PC-3 (cell line): ENCODE measurements at places on chromosomes 11 and 22.

- DNase-seq, result no peak
These were observed 52.3 kb downstream of the SLC22A12 start for GRCh38 chr11:64643256-64643881.

GRCh38 chr11:104668797-104669463, 229.3 kb downstream of the CASP12 start:
- peak; percentile 98 for DNase-seq

- DNase-seq, result no peak
These were observed 7.0 kb downstream of the HPS5 start for GRCh38 chr11:18314784-18315523.

DNA sequence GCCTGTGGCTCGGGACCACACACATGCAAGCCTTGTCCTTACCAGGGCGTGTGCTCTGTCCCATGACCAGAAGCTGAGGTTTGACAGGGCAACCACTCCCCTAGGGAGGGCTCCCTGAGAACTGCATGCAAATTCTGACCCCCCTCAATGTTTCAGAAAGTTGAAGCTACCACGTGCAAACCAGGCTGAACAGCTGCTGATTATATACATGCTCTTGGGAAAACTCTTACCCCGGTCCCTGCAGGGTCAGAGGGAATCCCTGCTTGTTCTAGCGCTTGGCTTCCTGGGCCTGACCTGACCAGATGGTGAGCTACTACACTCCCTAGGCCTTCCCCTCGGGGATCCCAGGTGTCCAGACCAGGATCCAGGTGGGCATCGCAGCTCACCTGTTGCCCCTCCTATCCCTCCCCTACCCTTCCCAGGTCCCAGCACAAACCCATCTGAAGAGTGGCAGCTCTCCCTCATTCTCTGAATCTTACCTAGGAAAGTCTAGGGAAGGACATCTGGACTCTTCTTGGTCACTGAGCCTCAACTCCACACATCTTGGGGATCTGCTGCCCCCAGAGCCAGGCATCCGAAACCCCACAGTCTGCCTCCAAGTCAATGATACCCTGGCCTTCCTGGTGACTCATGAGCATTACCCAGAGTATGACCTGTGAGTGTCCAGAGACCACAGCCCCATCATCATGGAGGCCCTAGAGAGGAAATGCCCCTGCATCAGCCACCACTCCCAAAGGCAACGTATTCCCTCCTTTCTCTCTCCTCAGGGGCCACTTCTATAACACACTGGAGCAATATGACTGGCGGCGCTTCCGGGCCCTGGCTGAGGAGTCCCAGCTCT, 61.5 kb downstream of the BTG4 start:
- no peak for DNase-seq

DNA sequence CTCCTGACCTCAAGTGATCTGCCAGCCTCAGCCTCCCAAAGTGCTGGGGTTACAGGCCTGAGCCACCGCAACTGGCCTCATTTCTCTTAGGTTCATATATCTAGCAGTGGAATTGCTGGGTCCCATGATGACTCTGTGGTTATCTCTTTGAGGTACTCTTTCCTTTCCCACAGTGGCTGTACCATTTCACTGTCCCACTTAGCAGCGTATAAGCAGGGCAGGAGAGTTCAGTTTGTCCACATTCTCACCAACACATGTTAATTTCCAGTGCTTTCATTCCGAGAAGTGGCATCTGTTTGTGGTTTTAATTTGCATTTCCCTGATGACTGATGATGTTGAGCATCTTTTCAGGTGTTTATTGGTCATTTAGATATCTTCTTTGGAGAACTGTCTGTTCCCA, 16.4 kb downstream of the PRR5 start:
- no peak for DNase-seq

DNA sequence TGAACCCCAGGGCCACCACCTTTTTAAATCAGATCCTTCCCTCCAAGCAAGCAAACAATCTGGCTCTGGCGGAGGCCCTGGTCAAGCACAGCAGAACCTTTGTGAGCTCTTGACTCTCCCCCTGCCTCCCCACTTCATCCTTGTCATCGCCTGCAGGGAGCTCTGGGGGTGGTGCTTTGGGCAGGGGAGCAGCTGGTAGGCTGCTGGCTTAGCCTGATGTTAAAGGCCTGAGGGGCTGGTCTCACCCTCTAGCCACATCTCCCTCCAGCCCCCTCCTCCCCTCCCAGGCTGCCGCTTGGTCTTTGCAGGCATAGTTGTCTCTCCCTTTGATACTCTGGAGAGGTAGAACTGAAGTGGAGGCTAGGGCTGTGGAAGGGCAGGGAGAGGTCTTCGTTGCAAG, 50.9 kb downstream of the THAP12 start:
- DNase-seq, result no peak

DNA sequence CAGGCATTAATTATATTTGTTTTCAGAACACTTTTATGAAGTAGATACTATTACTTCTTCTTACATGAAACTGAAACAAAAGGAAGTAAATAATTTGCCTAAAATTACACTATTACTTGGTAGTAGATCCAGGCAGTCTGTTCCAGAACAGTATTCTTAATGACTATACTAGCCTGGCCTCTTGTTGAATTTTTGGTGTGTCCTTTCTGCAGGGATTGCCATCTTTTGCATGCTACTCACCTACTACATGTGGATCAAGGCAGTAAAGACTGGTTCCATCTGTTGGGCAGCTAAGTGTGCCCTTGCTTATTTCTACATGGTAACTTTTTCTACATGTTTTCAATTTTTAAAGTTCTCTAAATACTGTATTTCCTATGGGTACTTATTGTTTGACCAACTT, 12.8 kb downstream of the STT3A start:
- DNase-seq, result no peak
